ENCODE measurements at places on chromosomes 12 and 14. TPM values are rescaled to one million over a fixed set of nuclear protein-coding genes. Genes with fewer than 3 reads are reported as not detected.
A peak's percentile ranks its signal among the peaks of the same experiment; 100 is the strongest.

- H3K4me1 ChIP-seq = peaks cover 4% of the 10 kb centered on the region
- no peak for DNase-seq
- no peaks in the 10 kb centered on the region for H3K27me3 ChIP-seq
- no peak overlapping the region for H3K4me3 ChIP-seq
Measured at GRCh38 chr14:103448097-103448496, 62.9 kb downstream of the MARK3 start.

GRCh38 chr14:61444215-61444768 lies 122.9 kb downstream of the PRKCH start:
- H3K4me1 ChIP-seq = peaks cover 96% of the 10 kb centered on the region
- peak overlapping the region; percentile 95 for H3K27ac ChIP-seq
- H3K36me3 ChIP-seq = peaks cover 76% of the 10 kb centered on the region
- peak overlapping the region; percentile 62 for H3K4me3 ChIP-seq
- peak; percentile 90 for DNase-seq
- no peaks in the 10 kb centered on the region for H3K27me3 ChIP-seq

DNA sequence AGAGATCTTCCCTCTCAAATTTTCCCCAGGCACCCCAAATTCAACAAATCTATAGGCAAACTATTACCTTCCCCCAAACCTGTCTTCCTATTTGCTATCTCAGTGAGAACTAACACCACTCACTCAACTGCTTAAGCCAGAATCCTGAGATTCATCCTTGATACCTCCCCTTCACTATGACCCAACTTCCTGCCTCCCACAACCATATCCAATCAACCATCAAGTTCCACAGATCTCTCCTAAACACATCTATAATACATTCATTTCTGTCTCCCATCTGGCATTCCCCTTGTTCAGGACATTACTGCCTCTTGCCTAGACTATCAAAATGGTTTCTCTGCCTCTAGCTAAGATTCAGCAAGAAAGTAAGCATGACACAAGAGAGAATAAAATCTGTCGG lies 21.3 kb downstream of the YAF2 start:
- no peak overlapping the region for H3K27ac ChIP-seq
- H3K36me3 ChIP-seq = no peaks in the 10 kb centered on the region
- no peak for DNase-seq
- peaks cover 2% of the 10 kb centered on the region for H3K4me1 ChIP-seq

DNA sequence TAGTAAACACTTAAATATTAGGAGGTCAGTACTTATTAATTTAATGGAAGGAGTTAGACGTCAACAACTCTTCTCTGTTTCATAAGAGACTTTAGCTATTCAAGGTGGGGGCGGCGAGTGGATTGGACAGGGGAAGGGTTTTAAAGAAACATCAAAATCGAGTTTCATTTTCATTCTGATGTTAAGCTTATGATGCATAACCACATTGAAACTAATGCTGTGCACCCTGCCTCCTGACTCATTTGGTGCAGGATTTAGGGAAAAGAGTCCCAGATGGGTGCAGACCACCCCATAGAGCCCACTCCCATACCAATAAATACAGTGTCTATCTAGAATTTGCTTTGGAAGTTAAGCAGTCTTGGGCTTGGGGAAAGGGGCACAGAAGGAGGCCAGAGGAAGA lies 7.4 kb downstream of the ZBTB39 start:
- no peak overlapping the region for H3K4me3 ChIP-seq
- peak; percentile 59 for DNase-seq
- H3K27me3 ChIP-seq = no peaks in the 10 kb centered on the region
- H3K36me3 ChIP-seq = peaks cover 41% of the 10 kb centered on the region
- H3K4me1 ChIP-seq = peaks cover 36% of the 10 kb centered on the region
- peak overlapping the region; percentile 75 for H3K27ac ChIP-seq

Gene SMOC1
- total RNA-seq = not detected

GRCh38 chr12:71014180-71014785 lies 93.7 kb upstream of the PTPRR start:
- no peak overlapping the region for H3K4me3 ChIP-seq
- H3K36me3 ChIP-seq = no peaks in the 10 kb centered on the region
- H3K4me1 ChIP-seq = peaks cover 2% of the 10 kb centered on the region
- no peaks in the 10 kb centered on the region for H3K27me3 ChIP-seq
- no peak overlapping the region for H3K27ac ChIP-seq

GRCh38 chr12:57491393-57492280 lies 3.8 kb downstream of the MARS1 start:
- H3K36me3 ChIP-seq = peaks cover 61% of the 10 kb centered on the region
- no peak for DNase-seq
- peak overlapping the region; percentile 55 for H3K27ac ChIP-seq
- no peaks in the 10 kb centered on the region for H3K27me3 ChIP-seq

DNA sequence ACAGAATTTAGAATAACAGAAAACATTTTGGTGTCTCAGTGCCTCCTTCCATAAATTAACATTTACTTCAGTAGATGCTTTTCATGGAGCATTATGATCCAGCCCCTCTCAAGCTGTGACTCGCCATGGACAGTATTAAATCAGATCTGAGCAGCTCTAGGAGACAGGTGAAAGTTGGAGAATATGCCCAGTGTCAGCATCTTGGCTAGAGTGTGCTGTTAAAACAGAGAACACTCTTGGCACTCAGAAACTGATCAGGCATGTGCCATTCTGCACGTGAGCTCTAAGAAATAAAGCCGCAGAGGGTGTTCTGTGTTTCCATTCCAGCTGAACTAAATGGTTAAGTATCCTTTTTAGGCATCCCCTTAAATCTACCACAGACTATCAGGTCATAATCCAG lies 68.0 kb downstream of the DIP2B start:
- H3K27me3 ChIP-seq = no peaks in the 10 kb centered on the region
- no peak for DNase-seq
- peaks cover 6% of the 10 kb centered on the region for H3K4me1 ChIP-seq
- no peaks in the 10 kb centered on the region for H3K36me3 ChIP-seq
- no peak overlapping the region for H3K4me3 ChIP-seq
- H3K27ac ChIP-seq = no peak overlapping the region

DNA sequence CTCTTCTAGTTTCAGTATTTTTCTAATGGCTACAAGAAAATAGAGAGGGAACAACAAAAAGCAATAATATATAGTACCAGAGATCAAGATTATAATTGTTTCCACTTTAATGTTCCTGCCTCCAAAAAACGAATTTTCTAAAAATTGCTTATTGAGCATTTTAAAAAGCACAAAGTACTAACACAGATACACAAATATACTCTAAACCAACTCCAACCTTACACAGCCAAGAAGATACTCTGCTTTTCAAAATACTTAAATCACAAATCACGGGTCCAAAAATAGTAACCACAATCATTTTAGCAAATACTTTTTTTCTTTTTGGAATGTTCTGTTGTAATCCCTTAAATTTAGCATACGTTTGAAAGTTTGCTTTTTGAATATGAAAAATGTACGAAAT lies 2.0 kb downstream of the YAF2 start:
- DNase-seq = no peak
- peaks cover 26% of the 10 kb centered on the region for H3K36me3 ChIP-seq
- H3K27me3 ChIP-seq = no peaks in the 10 kb centered on the region
- peak overlapping the region; percentile 17 for H3K4me3 ChIP-seq
- no peak overlapping the region for H3K27ac ChIP-seq

DNA sequence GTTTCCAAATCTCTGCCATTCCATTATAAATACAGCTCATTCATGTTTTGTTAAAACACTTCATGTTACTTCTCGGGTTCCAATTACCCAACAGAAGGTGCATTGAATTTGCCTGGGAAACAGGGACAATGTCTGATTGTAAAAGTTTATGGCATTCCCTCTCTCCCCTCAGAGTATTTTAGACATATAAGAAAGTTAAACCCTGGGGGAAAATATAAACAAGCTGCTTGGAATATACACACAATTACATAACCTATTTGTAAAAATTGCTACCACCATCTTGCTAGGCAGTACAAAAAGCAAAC lies 60.0 kb downstream of the BTG1 start:
- H3K36me3 ChIP-seq = no peaks in the 10 kb centered on the region
- H3K27me3 ChIP-seq = no peaks in the 10 kb centered on the region
- H3K4me1 ChIP-seq = peaks cover 21% of the 10 kb centered on the region
- no peak for DNase-seq
- H3K27ac ChIP-seq = no peak overlapping the region

Gene AQP6
- not detected for total RNA-seq

GRCh38 chr14:53384073-53384472 lies 230.9 kb upstream of the DDHD1 start:
- no peak overlapping the region for H3K27ac ChIP-seq
- no peak for DNase-seq
- no peaks in the 10 kb centered on the region for H3K36me3 ChIP-seq
- no peaks in the 10 kb centered on the region for H3K4me1 ChIP-seq

- H3K36me3 ChIP-seq = no peaks in the 10 kb centered on the region
- peaks cover 3% of the 10 kb centered on the region for H3K4me1 ChIP-seq
- DNase-seq = no peak
- no peak overlapping the region for H3K27ac ChIP-seq
- H3K27me3 ChIP-seq = peaks cover 37% of the 10 kb centered on the region
- H3K4me3 ChIP-seq = no peak overlapping the region
Measured at GRCh38 chr12:108289350-108290161, 49.6 kb downstream of the CMKLR1 start.

GRCh38 chr12:124640056-124640455 lies 72.6 kb upstream of the NCOR2 start:
- no peaks in the 10 kb centered on the region for H3K36me3 ChIP-seq
- peaks cover 2% of the 10 kb centered on the region for H3K27me3 ChIP-seq
- H3K4me3 ChIP-seq = no peak overlapping the region
- H3K4me1 ChIP-seq = peaks cover 9% of the 10 kb centered on the region
- no peak overlapping the region for H3K27ac ChIP-seq

Gene MOAP1
- total RNA-seq = 21.0 TPM

DNA sequence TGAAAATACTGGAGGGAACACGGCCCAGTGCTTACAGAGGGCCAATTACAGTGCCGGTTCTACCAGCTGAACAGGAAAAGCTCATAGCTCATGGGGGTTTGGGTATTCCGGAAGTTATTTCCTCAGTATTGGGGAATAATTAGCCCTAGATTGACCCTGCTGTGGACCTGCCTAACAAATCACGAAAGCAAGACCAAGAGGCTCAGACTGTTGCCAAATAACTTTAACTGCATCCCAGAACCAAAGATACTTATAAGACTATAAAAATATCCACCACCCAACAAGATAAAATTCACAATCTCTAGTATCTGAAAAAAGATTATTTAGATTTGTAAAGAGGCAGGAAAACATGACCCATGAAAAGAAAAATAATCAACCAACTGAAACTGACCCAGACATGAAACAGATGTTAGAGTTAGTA lies 8.0 kb upstream of the OR5AU1 start:
- peaks cover 22% of the 10 kb centered on the region for H3K27me3 ChIP-seq
- H3K4me3 ChIP-seq = no peak overlapping the region
- no peaks in the 10 kb centered on the region for H3K4me1 ChIP-seq
- no peak for DNase-seq
- no peaks in the 10 kb centered on the region for H3K36me3 ChIP-seq
- no peak overlapping the region for H3K27ac ChIP-seq

GRCh38 chr14:92461891-92462290 lies 51.7 kb upstream of the RIN3 start:
- no peaks in the 10 kb centered on the region for H3K27me3 ChIP-seq
- no peak overlapping the region for H3K4me3 ChIP-seq
- DNase-seq = no peak

Gene RNF212B
- not detected for total RNA-seq

DNA sequence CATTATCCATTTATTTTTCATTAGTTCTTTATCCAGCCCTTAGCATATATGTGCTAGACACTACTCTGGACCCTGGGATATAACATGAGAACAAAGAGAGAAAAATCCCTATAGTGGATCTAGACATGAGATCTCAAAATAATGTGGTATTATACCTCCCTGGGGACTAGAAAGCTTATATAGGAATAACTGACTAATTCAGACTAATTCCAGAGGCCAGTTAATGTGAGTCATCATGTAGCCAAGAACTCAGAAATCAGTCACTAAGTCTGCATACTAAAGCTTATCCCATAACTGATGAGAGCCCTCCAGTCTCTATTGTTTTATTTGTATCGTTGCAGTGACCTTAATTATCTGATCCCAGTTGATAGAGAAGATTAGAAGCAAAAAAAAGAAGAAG lies 267.1 kb upstream of the RGS6 start:
- no peak for DNase-seq
- no peak overlapping the region for H3K4me3 ChIP-seq
- peaks cover 3% of the 10 kb centered on the region for H3K4me1 ChIP-seq
- H3K36me3 ChIP-seq = peaks cover 37% of the 10 kb centered on the region
- H3K27ac ChIP-seq = no peak overlapping the region
- H3K27me3 ChIP-seq = no peaks in the 10 kb centered on the region

Gene EIF4B
- 353 TPM for total RNA-seq

Gene ARHGDIB
- total RNA-seq = 1,576 TPM

Gene AHNAK2
- not detected for total RNA-seq

Gene SYNE3
- 91.5 TPM for total RNA-seq

DNA sequence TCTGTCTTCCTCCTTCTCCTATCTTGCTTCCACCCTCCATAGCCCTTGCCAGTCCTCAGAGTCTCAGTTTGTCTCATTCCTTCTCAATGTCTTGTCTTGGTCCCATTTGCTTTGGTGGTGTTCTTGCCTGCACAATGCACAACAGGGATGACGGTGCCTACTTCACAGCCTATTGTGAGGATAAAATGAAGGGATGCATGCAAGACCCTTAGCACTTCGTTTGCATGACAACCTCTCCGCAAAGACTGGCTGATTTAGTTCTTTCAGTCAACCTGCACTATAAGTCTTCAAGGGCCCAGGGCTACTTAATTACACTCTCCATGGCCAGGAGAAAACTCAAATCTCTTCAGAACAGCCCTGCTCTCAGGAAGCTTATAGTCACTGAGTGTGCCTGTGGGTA lies 8.5 kb downstream of the SELPLG start:
- DNase-seq = no peak
- peak overlapping the region; percentile 37 for H3K27ac ChIP-seq
- peaks cover 60% of the 10 kb centered on the region for H3K4me1 ChIP-seq
- H3K4me3 ChIP-seq = no peak overlapping the region
- no peaks in the 10 kb centered on the region for H3K27me3 ChIP-seq

Gene NRXN3
- not detected for total RNA-seq

Gene OAS3
- total RNA-seq = 199 TPM

Gene MPHOSPH9
- total RNA-seq = 149 TPM

GRCh38 chr12:18146363-18146762 lies 56.4 kb upstream of the RERGL start:
- no peak overlapping the region for H3K27ac ChIP-seq
- H3K4me3 ChIP-seq = no peak overlapping the region
- no peaks in the 10 kb centered on the region for H3K4me1 ChIP-seq
- no peaks in the 10 kb centered on the region for H3K36me3 ChIP-seq
- no peaks in the 10 kb centered on the region for H3K27me3 ChIP-seq
- no peak for DNase-seq

Gene SLC38A4
- not detected for total RNA-seq

DNA sequence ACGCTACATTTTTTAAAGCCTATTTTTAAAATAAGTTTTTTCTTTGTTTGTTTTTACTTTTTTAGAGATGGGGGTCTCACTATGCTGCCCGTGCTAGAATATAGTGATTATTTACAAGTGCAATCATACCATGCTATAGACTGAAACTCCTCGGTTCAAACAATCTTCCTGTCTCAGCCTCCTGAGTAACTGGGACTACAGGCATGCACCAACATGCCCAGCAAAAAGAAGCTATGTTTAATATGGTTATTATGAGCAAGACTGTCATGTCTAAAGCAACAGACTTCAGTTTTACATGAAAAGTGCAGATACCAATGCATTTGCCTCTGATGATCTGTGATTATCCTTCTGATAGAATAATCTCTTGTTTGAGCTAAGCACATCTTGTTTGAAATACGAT lies 45.6 kb upstream of the SGPP1 start:
- no peaks in the 10 kb centered on the region for H3K27me3 ChIP-seq
- no peaks in the 10 kb centered on the region for H3K36me3 ChIP-seq
- H3K4me3 ChIP-seq = no peak overlapping the region
- no peak for DNase-seq
- H3K27ac ChIP-seq = peak overlapping the region; percentile 52

Gene SAMD15
- total RNA-seq = 0.40 TPM

Gene HSPA2
- 2.2 TPM for total RNA-seq

Measured in activated CD8-positive, alpha-beta T cell treated with anti-CD3 and anti-CD28 coated beads, Interleukin-2, amount 10 ng/mL, durations not matched to agents 7 days and 5 days (primary cell).